A549 (cell line): ENCODE measurements at places on chromosomes 3 and 15. TPM values are rescaled to one million over a fixed set of nuclear protein-coding genes. Genes with fewer than 3 reads are reported as not detected.

- no peak for DNase-seq
Observed at GRCh38 chr3:16842272-16843270, 42.2 kb upstream of the PLCL2 start.

DNA sequence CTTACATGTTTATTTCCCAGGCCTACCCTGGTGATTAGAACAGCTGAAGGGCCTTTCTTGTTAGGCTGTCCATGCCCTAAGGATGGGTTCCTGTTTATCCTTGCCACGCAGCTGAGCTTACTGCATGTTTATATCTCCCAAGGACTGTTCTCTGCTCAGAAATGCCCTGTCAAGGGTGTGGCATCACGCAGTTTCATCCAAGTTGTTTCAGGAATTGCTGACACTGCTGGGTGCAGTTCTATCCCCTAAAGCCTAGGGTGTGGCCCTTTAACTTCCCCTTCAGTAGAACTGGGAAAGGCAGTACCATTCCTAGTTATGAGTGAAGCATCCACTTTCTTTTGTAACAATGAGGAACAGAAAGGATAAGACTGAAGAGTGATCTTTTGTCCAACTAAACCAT, 5.0 kb downstream of the ELL3 start:
- no peak for DNase-seq

GRCh38 chr15:66858423-66859207, 156.6 kb downstream of the SMAD6 start:
- no peak for DNase-seq

DNA sequence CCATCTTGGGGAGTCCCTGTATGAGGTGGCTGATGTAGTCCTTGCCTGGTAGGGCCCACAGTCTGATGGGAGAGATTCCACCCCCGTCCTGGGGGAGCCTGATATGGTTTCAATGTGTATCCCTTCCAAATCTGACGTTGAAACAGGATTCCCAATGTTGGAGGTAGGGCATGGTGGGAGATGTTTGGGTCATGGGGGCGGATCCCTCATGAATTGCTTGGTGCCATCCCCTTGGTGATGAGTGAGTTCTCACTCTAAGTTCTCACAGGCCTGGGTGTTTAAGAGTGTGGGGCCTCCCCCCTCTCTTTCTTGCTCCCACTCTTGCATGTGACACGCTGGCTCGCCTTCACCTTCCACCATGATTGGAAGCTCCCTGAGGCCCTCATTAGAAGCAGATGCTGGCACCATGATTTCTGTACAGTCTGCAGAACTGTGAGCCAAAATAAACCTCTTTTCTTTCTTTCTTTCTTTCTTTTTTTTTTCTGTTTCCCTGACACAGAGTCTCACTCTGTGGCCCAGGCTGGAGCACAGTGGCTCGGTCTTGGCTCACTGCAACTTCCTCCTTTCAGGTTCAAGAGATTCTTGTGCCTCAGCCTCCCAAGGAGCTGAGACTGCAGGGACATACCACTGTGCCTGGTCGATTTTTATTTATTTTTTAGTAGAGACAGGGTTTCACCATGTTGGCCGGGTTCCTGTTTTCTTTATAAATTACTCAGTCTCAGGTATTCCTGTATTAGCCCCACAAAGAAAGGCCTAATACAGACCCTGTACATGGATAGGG, 28.6 kb downstream of the ITGA11 start:
- DNase-seq, result no peak

- DNase-seq, result no peak
Observed at GRCh38 chr15:86062646-86063243, 16.9 kb upstream of the AGBL1 start.

DNA sequence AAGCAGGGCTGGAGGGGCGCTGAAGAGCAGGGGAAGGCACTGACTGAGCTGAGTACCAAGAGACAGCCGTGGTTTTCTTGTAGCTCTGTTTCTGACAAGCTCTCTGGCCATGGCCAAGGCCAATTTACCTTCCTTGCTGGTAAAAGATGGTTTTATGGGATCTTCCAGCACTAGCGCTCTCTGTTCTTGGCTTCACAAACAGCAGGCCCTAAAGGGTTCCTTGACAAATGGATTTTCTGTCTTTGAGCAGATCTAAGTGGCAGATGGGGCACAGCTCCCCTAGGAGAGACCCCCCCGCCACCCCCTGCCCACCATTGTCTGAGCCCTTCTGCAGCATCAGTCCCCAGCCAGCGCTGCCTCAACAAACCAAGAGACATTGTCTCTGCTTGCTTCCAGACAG, 66.6 kb downstream of the GAP43 start:
- no peak for DNase-seq

- DNase-seq, result no peak
Observed at GRCh38 chr3:139441656-139442055, 34.7 kb downstream of the RBP2 start.

DNA sequence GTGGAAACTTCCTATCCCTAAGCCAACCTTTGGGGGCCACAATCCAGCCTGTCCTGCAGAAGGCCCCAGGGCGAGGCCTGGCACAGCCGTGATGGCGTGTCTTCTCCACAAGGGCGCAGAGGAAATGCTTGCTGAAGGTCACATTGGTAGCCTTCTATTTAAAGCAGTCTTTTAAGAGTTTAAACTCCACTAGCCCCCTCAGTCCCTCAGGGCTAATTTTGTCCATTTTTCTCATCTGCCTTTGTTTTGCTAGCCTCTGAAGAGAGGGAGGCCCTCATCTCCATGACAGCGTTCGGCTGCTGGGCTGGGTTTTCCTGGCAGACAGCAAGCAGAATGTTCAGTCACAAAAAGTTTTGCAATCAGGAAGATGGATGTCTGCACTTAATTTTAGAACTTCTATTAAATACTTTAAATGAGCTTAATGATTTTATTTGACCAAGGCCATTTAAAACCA, 40.8 kb downstream of the RARB start:
- no peak for DNase-seq

DNA sequence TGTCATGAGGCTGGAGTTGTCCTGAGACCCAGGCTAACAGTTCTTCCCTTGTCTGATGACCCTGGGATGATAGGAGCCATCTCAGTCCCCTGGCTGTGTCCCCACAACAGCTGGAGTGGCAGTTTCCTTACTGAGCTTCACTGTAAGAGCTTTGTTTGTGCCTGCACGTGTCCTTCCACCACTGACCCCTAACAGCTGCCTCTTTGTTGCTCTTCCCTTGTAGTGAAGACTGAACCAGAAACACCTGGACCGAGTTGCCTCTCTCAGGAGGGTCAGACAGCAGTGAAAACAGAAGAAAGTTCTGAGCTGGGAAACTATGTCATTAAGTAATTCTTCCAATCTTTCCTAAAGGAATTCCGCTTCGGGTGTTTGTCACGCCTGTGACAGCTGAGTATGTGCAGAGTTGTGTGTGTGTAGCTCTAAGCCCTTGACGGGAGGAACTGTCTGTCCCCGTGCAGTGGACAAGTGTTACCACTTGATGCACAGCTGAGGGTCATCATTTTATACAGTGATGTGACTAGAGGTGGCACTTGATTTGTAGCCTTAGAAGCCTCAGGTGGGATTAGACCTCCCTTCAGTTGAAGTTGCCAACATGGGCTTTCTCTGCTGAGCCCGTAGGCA, 25.0 kb downstream of the MAP6D1 start:
- no peak for DNase-seq

DNA sequence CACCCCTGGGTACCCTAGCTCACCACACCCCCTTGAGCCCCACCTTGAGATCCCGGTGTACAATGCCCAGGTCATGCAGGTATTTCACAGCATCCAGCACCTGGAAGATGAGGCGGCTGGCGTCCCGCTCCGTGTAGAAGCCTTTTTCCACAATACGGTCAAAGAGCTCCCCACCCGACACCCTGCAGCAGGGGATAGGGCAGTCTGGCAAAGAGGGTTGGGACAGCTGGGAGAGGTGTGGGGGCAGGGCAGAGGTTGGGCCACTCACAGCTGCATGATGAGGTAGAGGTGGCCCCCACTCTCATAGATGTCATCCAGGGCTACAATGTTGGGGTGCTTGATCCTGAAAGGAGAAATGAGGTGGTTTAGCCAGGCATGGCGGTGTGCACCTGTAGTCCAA, 6.9 kb downstream of the CAMK1 start:
- DNase-seq, result no peak

GRCh38 chr3:112133626-112134334, 732 bp upstream of the GCSAM start:
- no peak for DNase-seq

DNA sequence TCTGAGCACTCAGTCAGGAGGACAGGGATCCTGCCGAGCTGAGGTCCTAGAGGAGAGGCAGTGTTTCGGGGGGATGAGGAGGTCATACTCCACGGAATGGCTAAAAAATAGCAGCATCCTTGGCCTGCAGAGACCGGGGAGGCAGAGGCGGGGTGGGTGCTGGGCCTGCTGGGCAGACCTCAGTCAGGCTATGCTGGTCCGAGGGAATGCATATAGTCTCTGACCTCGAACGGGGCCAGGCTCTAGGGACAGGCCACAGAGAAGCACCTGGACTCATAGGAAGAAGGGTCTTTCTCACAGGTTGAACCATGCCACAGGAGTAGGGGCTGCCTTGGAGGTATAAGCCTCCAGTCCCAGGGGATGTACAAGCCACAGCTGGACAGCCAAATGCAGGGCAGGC, 14.0 kb upstream of the SKIC8 start:
- DNase-seq, result no peak

- no peak for DNase-seq
Observed at GRCh38 chr3:69145688-69146087, 23.3 kb upstream of the LMOD3 start.

GRCh38 chr15:40695469-40695890, 506 bp downstream of the RAD51 start:
- peak; percentile 16 for DNase-seq

DNA sequence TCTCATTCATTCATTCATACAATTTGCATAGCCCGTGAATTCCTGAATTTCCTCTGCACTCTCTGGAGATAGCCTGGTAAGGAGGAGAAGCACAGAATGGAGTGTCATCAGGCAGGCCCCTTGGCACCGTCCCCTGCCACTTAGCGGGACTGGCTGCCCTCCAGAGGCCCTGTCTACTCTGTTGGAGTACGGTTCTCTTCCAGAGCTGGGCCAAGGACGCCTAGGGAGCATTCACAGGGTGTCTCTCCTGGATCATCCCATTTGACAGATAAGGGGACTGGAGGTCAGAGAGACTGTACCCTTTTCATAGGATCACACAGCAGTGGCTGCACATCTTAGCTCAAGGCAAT, 48.0 kb downstream of the PTH1R start:
- no peak for DNase-seq

DNA sequence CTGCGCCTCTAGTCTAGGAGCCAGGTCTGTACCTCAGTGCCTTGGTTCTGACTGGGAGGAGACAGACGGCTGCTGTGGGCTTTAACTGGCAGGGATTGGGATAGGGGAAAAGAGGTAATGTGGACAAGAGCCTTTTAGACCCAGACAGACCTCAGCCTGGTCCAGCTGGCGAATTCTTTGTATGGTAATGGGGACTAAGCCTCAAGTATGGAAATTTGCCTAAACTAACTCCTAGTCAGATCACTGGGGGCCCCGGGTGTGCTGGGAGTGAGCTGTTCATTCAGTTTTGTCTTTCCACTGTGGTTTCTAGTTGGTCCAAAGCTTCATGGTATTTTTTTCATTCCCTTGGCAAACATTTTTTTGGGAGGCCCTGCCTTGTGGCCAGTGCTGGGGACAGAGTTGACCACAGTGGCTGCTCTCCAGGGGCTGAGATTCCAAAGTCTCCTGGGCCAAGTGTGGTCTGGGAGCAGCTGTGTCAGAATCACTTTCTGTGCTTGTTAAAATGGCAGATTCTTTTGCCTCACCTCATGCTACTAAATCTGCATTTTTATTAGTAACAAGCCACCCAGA, 261.4 kb upstream of the C2CD4B start:
- no peak for DNase-seq

DNA sequence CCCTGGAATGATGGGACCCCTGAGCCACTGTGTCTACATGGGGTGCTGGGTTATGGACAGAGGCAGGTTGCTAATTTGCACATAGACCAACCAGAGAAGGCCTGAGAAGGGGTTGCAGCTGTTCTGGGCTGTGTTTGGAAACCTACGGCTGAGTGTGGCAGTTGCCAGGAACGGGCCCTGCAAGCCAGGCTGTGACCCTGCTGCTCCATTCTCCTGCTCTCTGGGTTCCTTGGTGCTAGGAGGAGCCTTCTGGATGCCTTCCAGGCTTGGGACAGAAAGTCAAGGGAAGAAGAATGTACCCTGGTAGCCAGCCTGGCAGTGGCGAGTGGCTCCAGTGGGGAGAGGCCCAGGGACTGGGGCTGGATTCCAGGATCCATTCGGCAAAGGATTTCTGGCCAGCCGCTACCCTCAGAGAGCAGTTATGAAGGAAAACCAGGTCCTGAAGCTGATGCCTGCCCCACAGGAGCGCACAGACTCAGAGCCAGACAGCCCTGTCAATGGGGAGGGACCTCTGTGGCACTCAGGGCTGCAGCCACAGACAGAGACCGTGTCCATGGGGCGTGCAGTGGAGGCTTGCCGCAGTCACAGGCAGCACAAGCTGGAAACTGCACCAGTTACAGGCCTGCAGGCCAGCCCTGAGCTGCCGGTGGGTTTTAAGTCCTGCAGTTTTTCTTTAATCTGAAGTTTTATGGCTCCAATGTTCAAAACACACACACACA, 55.1 kb upstream of the ACAD9 start:
- no peak for DNase-seq

GRCh38 chr15:58585693-58586443, 154.1 kb downstream of the LIPC start:
- DNase-seq, result no peak

DNA sequence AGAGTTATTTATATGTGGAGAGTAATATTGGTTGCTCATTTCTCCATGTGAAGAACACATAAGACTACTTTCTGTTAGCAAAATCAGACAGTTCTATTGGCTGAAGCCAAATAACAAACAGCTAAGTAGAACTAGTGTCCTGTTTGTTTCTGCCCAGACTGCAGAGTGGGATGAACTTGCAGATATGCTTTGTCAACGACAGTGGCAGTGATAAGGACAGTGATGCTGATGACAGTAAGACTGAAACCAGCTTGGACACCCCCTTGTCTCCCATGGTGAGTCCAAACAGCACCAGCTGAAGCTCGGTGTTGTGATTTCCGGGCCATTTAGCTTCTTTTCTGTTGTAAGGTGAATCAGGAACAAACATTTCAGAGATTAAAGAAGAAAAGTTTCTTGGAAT, 102.6 kb upstream of the IL12A start:
- no peak for DNase-seq

DNA sequence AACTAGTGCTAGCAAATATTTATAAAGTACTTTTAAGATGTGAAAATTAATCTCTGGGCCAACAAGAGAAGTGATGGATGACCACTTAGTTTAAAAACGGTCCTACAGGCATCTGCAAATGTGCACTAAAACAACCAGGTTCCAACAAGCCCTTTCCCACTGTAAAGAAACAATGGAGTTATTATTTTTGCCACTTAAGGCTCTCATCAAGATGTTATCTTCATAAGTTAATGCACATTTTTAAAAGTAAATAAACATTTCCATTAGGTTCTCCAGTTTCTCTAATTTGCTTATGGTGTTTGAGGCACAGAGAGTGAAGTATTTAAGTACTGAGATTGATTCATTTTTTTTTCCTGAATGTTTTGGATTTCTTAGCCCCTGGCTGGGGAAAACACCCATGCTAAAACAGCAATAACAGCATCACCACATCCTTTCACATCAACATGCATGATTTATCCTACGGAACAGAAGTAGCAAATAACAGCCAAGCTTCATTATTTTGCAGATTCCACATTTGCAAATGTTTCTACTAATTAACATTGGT, 20.8 kb downstream of the ABI3BP start:
- DNase-seq, result no peak

The GP5 gene
- polyA plus RNA-seq, result 0.03 TPM in 1 of 3 replicates, not detected in the others

The CCDC174 gene
- polyA plus RNA-seq, result 10.8 to 12.6 TPM (median 11.7 TPM) in 3 replicates

The GPR15 gene
- polyA plus RNA-seq, result not detected in 3 replicates

The LHFPL4 gene
- 0.14 to 0.39 TPM (median 0.18 TPM) in 3 replicates for polyA plus RNA-seq

The MUC4 gene
- polyA plus RNA-seq, result not detected in 3 replicates

The RPN1 gene
- 138 to 145 TPM (median 140 TPM) in 3 replicates for polyA plus RNA-seq

The GPR27 gene
- polyA plus RNA-seq, result 1.6 to 1.7 TPM (median 1.7 TPM) in 3 replicates

The CCDC39 gene
- not detected in 3 replicates for polyA plus RNA-seq

The TMA7 gene
- 417 to 485 TPM (median 420 TPM) in 3 replicates for polyA plus RNA-seq

The SCG5 gene
- 0.72 to 1.7 TPM (median 1.4 TPM) in 3 replicates for polyA plus RNA-seq

The ADAMTS9 gene
- 0.68 to 1.1 TPM (median 0.69 TPM) in 3 replicates for polyA plus RNA-seq
